ENCODE measurements at places on chromosomes 5 and 9.

- no peak for DNase-seq
Observed at GRCh38 chr9:33731625-33732024, 63.7 kb upstream of the PRSS3 start.

GRCh38 chr5:150166650-150167511 is at the start of gene CDX1:
Gene CDX1 (plus strand): TSS chr5:150166778. CDS start chr5:150166877, 99 bp downstream.
- DNase-seq = no peak

DNA sequence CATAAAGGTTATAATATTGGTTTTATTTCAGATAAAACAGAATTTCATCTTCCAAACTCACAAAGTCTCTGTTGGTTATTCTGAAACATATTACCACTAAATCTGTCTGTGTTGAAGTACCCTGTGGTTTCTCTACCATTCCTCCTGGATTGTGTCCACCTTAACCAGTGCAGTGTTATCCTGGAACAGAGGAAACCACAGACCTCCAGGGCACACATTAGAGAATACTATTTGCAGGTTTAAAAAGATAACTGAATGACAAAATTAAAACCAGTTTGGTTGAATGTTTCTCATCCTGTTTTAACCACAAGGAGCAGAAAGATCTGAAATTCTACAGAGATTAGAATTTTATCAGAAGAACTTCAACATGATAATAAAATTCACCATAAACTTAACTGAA is 251.8 kb downstream of the CWC27 start:
- no peak for DNase-seq

DNA sequence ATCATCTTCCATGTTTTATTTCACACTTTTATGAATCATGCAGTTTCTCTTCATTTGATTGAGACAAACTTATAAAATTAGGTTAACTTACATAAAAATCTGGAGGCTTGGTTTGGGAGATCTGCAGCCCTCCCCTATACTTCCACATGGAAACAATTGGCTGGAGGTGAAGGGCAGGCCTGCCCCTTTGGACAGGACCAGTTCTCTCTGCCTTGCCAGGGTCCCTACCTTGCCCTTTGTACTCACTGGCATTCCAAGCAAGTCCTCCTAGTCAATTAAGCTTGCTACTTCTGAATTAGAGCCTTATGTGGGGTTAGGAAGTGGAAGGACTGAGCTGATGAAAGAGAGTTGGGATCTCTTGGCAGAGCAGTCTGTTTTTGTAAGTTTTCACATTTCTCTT is 257.3 kb downstream of the GAS1 start:
- DNase-seq = no peak

- DNase-seq = no peak
Observed at GRCh38 chr5:12023614-12024241, 119.5 kb upstream of the CTNND2 start.

GRCh38 chr9:7088611-7089010 is 330.8 kb downstream of the KDM4C start:
- DNase-seq = no peak

All from memory B cell (primary cell).